T47D (cell line): ENCODE measurements at places on chromosomes 7 and 10.

GRCh38 chr7:137413901-137414300 is 70.4 kb upstream of the PTN start:
- no peak for DNase-seq

DNA sequence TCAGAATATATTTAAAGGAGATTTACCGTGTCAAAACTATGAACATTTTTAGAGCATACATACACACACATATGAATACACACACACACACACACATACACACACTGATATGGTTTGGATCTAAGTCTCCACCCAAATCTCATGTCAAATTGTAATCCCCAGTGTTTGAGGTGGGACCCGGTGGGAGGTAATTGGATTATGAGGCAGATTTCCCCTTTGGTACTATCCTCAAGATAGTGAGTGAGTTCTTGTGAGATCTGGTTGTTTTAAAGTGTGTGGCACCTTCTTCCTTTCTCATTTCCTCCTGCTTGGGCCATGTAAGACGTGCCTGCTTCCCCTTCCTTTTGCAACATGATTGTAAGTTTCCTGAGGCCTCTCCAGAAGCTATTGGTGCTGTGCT is 515.0 kb upstream of the ZMIZ1 start:
- DNase-seq, result no peak

DNA sequence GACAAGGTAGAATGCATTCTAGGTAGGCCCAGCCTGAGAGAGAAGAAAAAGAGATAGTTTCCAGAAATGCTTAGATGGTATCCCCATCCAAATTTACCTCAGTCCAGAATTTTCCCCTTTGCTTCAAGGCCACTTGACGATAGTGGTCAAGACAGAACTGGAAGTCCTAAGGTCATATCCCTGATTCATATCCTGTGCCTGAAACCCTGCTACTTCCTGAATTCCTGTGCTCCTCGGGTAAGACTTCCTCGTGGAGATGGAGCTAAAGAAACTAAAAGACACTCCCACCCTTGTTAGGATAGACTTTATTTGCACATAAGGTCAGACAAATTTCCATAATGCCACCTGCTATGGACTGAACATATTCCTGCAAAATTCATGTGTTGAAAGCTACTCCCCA is 175.9 kb downstream of the EVX1 start:
- no peak for DNase-seq

GRCh38 chr10:78746155-78746763 is 322.5 kb upstream of the ZMIZ1 start:
- no peak for DNase-seq

DNA sequence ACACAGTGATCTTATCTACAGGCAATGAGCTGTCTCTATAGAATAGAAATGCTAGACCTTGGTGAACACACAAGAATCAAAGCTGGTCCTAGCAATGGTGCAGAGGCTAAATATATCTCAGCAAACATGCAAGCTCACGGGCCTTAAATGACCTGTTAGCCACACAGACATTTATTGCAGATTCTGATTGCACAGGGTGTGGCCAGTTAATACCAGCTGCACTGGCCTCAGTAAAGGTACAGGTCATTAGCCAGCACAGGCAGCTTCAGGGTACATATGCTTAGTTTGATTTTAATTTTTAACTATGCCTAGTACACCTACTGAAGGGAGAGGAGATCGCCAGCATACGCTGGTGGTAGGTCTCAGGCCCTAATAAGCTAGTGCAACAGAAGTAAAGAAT is 265.4 kb upstream of the DGKB start:
- DNase-seq, result no peak

DNA sequence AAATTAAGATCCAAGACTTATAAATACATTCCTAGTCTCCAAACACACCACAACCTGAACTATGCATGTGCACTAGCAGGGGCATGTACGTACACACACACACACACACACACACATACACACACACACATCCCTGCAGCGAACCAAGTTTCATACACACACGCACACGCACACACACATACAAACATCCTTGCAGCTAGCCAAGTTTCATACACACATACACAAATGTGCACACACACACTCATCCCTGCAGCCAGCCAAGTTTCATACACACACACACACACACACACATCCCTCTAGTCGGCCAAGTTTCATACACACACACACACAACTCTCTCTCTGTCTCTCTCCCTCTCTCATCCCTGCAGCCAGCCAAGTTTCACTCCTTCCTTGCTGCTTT is 82.7 kb upstream of the WIPF3 start:
- DNase-seq, result no peak

- no peak for DNase-seq
These were observed 12.6 kb downstream of the CYP51A1 start for GRCh38 chr7:92121681-92122080.

DNA sequence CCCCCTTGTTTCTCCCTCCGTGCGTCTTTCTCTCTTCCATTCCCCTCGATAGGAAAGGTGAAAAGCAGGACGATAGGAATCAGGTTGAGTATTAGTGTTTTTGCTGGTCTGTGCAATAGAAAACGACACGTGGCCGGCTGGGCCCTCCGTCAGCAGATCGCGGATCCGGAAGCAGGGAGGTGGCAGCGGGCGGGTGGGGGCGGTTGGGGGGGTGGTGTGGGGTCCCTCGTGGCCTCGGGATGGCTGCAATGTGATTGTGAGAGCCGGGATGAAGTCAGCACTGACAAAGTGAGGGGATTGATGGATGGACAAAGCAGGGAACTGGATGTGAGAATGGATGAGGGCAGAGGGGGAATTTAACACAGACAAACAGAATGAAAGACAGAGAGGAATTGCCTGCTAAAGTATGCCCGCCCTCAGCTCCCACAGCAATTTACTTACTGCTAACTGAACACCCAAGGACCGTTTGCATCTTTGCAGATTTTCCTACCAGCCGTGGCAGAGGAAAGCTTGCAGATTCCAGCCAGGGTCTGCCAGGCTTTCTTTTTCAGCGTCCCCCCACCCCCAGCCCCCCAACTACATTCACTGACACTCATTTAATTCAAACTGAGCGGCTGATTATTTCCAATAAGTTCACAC is 280.9 kb downstream of the LRMDA start:
- DNase-seq, result no peak

- no peak for DNase-seq
These were observed 49.9 kb downstream of the PITRM1 start for GRCh38 chr10:3122486-3123205.

DNA sequence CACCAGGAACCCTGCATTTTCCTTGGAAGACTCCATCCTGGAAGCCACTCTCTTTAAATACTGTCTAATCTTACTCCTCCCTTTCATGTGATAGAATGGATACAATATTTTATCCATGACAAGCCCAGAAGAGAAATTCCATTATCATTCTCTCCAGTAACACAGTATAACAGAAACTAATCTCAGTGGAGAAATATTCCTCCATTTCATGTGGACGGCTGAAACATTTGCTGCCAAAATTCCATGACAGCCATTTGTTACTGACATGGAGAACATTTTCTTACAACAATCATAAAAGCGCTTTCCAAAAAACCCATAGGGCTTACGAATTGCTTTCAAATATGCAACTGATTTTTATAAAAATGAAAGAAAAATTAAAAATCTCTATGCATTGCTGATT is 392.8 kb upstream of the KLF6 start:
- DNase-seq, result no peak

DNA sequence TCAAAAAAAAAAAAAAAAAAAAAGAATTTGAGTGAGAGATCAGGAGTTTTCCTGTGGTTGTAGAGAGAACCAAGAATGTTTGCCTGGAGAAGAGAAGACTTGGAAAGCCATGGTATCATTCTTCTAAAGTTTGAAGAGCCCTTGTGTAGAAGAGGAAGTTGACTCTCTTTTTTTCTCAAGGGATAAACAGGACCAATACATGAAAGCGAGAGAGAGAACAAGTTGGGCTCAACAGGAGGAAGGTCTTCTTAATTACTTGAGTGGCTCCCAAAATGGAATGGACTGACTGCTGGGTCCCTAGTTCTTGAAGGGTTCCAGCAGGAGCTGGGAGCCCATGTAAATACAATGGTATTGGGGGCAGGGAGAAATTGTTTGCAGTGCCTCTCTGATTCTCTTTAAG is 173.3 kb upstream of the ADO start:
- no peak for DNase-seq

DNA sequence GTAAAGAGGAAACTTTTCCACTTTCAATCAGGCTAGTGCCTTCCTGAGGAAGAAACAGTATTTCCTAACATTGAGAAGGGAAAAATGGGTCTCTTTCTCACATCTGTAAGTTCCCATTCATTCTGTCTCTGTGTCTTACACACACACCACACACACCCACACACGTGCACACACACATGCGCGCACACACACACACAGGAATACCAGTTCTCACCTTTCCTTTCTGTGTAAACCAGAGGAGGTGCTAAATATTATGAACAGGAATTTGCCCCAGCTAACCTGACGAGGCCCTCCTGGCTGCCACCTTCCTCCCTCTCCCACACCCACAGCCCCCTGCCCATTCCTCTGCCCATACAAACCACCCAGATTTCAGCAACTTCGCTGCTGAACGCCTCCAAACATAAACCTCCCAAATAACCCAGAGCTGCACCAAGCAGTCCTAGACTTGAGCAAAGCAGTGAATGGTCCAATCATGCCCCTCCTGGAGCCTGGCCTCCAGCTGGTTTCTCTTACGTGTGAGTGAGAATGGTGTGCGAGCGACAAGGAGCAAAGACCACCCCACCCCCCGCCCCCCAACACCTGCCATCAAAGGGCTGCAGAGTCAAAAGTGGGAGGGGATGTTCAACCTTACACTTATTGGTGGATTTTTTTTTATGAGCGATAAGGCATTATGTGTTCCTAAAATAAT is 190.5 kb downstream of the HECW1 start:
- no peak for DNase-seq

DNA sequence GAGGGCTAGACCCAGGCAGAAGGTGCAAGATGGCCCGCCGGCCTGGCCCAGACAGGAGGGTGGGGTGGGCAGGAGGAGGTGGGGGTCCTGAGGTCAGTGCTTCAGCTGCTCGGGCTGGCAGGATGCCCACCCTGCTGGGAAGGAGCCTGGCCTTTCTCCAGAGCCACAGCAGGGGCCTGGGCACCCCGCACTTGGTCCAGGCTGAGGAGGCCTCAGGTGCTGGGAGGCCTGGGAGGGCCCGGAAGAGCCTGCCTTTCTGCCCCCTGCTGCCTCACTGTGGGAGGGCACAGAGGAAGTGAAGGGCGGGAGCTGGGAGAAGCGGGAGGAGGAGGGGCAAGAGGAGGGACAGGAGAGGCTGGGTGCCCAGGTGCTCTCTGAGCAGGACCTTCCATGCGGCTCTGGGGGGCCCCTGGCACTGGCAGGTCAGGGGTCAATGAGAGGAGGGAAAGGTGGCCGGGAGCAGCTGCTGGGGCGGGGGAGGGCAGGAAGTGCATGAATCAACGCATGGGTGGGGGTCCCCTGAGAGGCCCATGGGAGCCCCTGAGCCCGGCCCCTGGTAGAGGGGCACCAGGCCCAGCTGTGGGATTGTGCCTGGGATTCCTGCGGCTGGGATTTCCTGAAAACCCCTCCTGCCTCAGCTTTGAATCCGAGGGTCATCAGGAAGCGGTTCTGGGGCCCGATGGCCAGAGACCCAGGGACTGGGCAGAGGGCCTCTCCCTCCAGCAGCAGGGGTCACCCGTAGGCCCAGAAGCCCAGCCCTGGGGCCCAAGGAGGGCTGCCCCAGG is 49.9 kb downstream of the PWWP2B start:
- DNase-seq, result peak; percentile 93

GRCh38 chr7:41149576-41149975 is 553.3 kb downstream of the INHBA start:
- DNase-seq, result no peak

GRCh38 chr10:45003432-45004000 is 2.8 kb downstream of the ZNF22 start:
- DNase-seq, result no peak

DNA sequence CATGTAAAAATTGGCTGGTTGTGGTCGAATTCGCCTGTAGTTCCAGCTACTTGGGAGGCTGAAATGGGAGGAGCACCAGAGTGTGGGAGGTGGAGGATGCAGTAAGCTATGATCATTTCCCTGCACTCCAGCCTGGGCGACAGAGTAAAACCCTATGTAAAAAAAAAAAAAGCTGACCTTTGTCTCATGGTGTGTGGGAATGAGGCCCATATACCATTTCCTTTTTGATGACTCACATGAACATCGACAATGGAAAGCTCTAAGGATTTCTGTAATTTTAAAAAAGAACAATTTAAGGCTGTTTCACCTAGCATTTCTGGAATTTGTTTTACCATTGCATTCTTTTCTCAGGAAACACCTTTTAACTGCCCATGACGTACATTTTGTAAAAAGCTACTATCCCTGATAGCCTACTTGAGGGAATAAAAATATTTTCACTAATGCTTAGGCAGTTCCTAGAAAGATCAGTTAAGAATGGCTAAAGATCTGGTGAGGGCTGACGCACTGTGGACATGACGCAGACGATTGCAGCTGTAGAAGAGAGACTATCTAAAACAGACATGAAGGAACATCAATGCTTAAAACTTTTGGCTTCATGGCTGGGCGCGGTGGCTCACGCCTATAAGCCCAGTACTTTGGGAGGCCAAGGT is 400.6 kb upstream of the IGFBP3 start:
- no peak for DNase-seq

DNA sequence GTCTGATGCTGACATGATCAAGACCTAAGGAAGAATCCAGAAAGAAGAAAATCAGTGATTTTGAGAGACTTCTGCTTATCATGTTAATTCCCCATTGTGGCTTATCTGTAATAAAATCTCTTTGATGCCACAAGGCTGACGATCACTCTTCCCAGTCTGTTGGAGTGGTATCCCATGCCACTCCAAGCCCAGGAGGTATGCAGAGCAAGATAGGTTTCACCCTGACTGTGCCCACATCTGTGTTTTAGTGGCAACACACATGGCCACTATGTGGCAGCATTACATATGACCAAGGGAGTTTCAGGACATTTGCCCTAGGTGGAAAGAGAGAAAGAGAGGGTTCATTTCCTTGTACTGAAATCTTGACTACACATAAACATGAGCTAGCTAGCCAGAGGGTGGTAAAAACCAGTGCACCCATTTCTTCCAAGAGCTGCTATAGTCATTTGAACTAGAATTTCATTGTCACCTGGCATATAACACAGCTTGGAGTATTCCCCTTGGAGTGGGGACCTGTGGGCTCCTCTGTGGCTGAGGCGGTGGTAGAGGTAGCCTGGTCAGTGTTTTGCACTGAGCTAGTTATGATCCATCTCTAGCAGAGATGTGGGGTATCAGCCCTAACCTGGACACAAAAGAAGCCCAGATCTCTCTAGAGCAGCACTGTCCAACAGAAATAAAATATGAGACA is 20.8 kb downstream of the LAMB4 start:
- DNase-seq, result peak; percentile 57

DNA sequence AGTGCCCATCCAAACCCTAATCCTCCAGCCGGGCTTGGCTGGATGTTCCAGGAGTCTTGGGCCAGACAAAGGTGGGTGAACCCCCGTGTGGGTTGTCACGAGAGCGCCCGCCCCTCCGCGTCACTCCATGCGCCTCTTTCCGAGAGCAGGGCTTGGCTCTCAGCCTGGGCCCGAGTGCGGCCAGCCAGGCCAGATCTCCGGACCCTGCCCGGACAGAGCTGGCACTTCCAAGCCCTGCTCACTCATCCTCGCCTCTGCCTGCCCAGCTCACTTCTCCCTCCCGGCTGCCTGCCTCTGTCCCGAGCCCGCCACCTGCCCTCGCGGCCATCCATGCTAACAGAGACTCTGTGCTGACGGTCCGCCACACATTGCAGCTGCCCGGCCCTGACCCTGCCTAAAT is 34.6 kb downstream of the AGAP3 start:
- no peak for DNase-seq
